Panc1 (cell line): ENCODE measurements at places on chromosomes 6 and 20. TPM values are rescaled to one million over a fixed set of nuclear protein-coding genes. Genes with fewer than 3 reads are reported as not detected.

The MEI4 gene
- total RNA-seq = 0.05 TPM

The CLDN20 gene
- total RNA-seq = not detected

The SIRPB1 gene
- total RNA-seq = 0.72 TPM

The MAS1 gene
- total RNA-seq = not detected

The KHDC1 gene
- total RNA-seq = 9.6 TPM

The CRISP3 gene
- not detected for total RNA-seq

The EPHA7 gene
- 8.6 TPM for total RNA-seq

The DEFB124 gene
- total RNA-seq = not detected

The PRKN gene
- 0.46 TPM for total RNA-seq

The CNKSR3 gene
- 18.2 TPM for total RNA-seq

The KCNK5 gene
- 0.77 TPM for total RNA-seq

The OR2H1 gene
- total RNA-seq = not detected

The CCND3 gene
- 36.8 TPM for total RNA-seq

The DEF6 gene
- total RNA-seq = 0.59 TPM

The E2F1 gene
- total RNA-seq = 64.2 TPM

The CYP21A2 gene
- total RNA-seq = 1.1 TPM

The CST7 gene
- total RNA-seq = not detected

The GSS gene
- 64.8 TPM for total RNA-seq

The HSPA12B gene
- 0.21 TPM for total RNA-seq

The KCNK15 gene
- total RNA-seq = 7.4 TPM

The VNN1 gene
- total RNA-seq = not detected
